ENCODE measurements at places on chromosomes 13 and 19. TPM values are rescaled to one million over a fixed set of nuclear protein-coding genes. Genes with fewer than 3 reads are reported as not detected.
A peak's percentile ranks its signal among the peaks of the same experiment; 100 is the strongest.

DNA sequence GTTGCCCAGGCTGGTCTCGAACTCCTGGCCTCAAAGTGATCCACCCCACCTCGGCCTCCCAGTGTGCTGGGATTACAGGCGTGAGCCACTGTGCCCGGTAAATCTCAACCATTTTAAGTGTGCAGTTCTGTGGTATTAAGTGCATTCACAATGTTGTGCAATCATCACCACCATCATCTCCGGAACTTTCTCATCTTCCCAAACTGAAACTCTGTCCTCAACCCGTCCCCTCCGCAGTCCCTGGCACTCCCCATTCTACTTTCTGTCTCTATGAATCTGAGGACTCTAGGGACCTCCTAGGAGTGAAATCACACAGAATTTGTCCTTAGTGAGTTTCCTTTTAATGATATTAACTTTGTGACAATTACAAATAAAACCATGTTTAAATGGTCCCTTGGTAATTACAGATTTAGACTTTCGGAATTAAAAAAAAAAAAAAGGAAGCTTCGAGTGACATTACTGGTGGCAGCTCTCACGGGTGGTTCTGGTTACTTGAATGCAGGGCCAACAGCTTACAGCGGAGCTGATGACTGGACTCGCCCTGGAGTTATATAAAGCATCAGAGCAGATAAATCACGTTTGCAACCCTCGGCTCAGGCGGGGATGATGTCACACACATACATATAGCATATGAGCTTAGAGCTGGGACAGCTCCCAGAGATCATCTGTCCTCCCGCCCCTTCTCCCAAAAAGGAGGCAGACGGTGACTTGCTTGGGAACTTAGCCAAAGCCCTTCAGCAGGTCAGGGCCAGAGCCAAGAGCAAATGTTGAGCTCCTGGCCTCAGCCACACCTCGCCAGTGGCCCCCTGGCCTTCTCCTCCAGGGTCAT is 89.8 kb downstream of the ZNF557 start:
- no peak for DNase-seq

Gene CCL25
- total RNA-seq, result 1.2 TPM

GRCh38 chr13:87453244-87453643 is 217.9 kb upstream of the SLITRK5 start:
- DNase-seq, result no peak

GRCh38 chr13:89239361-89240127 is 1568.4 kb downstream of the SLITRK5 start:
- DNase-seq, result no peak

DNA sequence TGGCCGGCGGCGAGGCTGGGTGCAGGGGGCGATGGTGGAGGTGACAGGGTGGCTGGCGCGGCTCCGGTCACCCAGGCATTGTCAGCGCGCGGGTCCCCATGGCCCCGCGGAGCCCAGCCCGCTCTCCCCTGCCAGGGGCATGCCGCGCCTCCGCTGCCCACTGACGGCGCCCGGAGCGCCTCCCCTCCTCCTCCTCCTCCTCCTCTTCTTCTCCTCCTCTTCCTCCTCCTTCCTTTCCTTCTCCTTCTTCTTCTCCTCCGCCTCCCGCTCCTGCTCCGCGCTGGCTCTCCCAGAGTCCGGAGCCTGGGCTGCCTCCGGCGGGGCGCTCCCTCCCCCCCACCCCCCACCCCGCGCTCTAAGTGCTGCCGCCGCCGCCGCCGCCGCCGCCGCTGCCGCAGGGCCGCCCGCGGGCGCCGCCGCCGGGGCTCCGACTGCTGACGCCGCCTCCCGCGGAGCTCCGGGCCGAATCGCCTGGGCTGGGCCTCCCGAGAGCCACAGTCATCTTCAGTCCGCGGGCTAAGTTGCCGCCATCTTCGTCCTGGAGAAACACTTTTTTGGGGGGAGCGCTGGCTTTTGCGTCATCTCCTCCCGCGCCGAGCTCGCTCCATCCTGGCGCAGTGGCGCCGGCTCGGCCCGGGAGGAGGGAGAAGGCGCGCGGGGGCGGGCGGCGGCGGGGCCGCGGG is 348.3 kb downstream of the LIG4 start:
- DNase-seq, result peak; percentile 71

DNA sequence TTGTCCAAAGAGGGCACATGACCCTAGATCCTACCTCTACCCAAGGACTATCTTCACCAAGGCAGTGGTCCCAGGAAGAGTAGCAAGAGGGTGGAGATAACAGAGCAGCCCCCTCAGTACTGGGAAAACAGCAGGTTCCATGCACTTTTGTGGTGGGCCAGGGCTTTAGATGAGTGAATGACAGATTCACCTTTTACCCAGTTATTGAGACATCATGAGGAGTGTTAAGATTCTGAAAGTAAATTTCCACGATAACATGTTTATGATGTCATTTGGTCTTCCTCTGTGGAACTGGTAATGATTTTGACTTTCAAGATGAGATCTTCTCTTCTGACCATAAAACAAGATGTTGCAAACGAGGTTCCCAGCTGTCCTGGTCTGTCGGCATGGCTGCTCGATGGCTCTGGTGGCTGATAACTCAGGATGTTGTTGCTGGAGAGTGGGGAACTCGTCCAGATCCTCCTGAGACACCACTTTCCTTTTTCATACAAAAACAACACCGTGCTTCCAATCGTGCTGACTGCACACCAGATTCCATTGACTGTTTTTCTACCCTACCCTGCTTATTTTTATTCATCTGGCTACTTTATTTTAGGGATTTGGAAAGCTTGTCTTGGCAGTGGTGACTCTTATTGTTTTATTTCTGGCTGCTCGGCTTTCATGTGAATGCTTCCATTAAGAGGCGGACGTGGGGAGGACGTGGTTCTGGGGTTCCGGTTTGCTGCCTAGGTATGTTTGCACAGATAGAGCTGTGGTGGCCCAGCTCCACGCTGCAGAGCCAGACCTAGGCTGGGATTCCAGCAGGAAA is 88.5 kb downstream of the LRCH1 start:
- DNase-seq, result no peak
